PC-9 (cell line): ENCODE measurements at places on chromosomes 1 and 21.

DNA sequence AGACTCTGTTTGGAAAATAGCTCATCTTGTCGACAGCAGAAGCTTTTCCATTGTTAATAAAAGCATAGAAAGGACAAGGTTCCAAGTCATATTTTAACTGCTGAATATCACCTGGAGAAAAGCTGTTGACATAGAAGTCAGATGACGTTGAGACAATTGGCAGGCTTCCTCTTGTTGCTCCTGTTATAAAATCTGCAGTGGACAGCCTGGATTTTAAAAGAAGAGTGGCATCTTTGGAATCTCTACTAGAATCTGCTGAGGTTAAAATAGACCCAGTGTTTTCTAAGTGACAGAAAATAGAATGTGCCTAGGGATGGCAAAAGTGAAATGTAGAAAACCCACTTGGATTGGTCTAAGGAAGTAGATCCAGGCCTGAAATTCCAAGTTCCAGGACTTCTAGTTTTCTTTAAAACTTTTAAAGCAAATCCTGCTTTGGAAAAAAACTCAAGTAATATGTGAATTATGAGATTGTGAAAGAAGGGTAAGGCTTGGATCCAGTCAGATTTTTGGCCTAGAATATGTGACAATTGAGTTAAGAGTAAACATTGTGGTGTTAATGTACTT is 53.6 kb upstream of the NEXN start:
- DNase-seq = no peak

GRCh38 chr1:87042111-87042811 is 127.8 kb downstream of the HS2ST1 start:
- DNase-seq = no peak

DNA sequence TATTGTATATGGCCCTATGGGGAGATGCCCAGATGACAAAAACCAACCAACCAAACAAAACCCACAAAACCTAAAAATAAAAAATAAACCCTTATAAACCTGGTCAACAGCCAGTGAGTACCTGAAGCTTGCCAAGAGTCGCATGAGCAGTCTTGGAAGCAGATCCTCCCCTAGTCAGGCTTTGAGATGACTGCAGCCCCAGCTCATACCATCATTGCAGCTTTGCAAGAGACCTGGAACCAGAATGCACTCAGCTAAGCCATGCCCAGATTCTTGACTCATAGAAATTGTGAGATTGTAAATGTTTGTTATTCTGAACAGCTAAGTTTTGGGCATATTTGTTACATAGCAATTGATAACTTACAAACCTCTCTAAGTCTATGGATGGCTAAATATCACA is 326.8 kb downstream of the HLX start:
- DNase-seq = no peak

- DNase-seq = no peak
Measured at GRCh38 chr1:235124665-235125064, 4.0 kb downstream of the TOMM20 start.

DNA sequence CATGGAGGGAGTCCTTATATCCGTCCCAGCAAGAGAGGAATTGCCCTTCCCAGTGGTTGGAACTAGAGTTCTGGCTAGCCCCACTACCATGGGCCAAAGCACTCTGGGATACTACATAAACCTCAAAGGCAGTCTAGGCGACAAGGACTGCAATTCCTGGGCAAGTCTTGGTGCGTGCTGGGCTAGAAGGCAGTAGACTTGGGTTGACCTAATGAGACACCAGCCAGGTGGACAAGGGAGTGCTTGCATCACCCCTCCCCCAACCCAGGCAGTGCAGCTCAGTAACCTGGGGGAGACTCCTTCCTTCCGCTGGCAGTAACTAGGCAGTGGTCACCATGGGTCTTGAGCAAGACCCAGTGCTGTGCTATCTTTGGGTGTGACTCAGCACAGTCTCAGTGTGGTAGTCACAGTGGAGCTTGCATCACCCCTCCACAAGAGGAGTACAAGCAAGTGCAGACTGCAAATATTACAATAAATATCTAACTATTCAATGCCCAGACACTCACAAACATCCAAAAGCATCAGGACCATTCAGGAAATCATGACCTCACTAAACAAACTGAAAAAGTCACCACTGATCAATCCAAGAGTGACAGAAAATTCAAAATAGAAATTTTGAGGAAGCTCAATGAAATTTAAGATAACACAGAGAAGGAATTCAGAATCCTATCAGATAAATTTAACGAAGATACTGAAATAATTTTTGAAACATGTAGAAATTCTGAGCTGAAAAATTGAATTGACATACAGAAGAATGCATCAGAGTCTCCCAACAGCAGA is 84.7 kb upstream of the LYPLAL1 start:
- peak; percentile 85 for DNase-seq

DNA sequence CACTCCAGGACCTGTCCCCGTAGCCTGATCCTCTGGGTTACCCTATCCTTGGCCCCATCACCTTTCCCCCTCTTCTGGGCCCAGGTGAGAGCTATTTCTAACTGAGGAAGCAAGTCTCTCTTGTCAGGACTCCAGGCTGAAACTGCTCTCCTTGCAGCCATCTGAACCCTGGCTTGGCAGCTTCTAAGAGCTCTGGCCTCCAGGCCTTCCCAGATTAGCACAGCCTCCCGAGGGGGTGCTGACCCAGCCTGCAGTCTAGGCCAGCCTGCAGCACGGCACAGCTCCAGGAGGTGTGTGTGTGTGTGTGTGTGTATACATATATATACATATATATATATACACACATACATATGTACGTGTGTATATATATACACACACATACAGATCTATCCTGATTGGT is 17.4 kb downstream of the CACNA1S start:
- no peak for DNase-seq
